NCI-H1436 (cell line): ENCODE measurements at places on chromosomes 7 and 10.

GRCh38 chr7:14841869-14842268, 60.7 kb downstream of the DGKB start:
- DNase-seq: no peak

DNA sequence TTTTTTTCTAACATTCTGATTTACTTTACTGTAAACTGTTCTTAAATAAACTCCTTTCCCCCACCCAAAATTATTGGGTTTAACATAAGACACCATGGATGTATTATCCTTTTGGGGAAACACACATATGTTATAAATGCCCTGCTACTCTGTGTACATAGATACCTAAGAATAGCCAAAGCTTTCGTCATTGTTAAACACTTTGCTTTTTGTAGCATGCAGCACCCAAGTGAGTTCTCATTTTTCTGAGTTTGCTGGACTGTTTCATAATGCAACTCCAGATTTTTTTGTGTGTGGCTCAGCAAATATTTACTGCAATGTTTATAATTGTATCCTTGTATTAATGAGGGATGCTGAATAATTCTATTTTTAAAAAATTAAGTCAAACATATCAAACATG, 86.9 kb downstream of the VTI1A start:
- DNase-seq: no peak

DNA sequence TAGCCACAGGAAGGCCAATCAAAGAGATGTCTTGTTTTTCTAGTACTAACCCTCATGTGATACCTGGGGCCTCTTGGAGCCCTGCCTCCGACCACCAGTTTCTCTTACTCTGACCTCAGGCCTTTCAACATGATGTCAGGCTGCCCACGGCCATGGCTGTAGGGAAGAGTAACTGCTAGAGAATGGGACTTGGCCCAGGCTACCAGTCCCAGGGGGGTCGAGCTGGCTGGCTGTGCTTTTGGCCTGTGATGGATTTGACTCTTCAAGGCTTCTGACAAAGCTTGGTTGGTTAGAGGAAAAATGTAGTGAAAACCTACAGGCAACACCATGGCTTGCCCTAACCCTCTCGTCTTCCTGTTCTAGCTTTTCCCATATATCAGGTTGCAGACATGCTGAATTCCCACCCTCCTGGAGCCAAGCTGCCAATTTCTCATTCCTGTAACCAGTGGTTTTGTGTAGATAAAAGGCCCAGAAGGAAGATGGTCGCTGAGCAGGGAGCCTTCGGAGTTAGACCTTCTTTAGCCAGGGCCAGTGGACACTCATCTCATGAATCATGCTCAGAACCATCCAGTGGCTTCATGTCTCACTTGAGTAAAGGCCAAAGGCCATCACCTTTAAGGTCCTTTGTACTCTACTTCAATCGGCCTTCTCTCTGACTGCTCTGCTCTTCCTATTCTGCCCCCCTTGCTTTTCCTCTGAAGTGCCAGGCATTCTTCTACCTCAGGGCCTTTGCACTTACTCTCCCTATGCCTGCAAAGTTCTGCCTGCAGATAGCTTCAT, 19.7 kb downstream of the SUFU start:
- no peak for DNase-seq

DNA sequence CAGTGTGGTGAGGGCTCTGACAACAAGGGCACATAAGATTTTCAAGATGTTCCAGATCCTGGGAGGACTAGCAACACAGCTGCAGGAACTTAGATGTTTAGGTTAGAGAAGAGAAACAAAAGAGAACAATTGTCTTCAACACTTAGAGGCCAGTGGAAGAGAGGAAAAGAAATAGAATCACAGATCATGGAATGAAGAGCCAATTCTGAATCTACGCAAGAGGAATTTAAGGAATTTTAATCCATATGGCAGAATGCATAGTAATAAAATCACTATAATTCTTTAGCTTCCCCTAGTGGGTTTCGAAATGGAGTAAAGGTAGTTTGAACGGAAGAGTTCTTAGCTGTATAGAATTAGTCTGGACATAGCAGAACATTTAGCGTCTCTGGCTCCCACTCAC, 114.6 kb upstream of the LRRTM3 start:
- no peak for DNase-seq

DNA sequence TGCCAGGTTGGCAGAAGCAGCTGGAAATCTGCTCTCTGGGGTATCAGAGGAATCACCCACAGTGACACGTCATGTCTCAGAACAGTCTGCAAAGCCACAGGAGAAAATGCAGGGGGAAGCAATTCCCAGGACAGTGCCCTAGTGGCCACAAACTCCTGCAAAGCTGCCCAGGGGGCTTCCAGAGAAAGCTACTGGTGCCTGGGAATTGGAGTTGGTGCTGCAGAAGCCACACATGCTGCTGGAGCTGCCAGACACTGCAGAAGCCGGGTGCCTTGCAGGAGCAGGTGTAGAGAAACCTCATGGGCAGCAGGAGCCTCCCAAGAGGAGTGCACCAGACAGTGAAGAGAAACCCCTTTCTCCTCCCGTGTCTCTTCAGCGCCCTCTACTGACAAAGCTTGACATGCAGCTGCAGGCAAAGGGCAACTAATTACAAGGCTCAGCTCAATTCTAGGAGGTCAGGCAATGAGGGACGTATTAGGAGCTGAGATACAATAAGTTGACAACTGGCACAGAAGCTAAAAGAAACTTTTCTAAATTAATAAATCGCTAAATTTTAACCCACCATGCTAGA, 30.2 kb upstream of the NUB1 start:
- no peak for DNase-seq

GRCh38 chr7:22647451-22648257, 79.3 kb upstream of the IL6 start:
- no peak for DNase-seq

DNA sequence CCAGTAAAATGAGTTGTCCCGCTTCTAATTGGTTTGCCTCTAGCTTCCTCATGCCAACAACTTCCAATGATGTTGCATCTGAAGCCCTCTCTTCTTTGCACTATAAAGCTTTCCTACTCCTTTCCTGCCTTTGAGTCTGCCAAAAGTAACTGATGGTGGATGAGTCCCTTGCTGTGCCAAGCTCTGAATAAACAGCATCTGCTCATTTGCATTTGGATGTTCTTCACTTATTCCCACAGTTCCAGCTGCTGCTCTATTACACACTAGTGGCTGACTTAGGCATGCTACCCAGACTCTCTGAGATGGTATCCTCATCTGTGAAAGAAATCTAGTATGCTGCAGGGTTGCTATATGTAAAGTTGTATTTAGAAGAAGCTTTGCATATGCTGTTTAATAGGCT, 24.9 kb downstream of the SFR1 start:
- DNase-seq: no peak

DNA sequence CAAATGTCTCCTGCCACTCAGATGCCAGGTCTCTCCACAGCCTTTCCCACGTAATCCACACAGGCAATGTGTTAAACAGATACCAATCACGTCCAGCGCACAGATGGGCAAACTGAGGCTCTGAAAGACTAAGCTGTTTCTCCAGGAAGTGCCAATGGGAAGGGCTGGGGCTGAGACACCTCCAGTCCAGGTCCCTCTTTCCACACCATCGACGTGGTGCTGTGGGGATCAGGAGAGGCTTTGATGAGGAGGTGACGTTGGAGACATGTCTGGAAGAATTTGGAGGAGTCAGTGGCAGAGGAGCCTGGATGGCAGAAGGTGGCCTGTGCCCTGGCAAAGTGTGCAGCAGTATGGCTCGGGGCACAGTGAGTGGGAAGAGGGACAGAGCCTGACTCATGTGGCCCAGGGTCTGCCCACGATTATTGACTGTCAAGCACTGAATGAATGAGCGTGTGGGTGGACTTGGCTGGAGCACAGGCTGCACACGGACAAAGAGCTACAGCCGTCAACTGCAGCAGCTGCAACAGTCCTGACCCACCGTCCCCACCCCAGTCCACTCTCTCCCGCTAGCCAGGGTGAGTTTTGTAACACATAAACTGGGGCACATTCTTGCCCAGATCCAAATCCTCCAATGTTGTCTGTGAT, 40.8 kb upstream of the HSPA12A start:
- DNase-seq: no peak

DNA sequence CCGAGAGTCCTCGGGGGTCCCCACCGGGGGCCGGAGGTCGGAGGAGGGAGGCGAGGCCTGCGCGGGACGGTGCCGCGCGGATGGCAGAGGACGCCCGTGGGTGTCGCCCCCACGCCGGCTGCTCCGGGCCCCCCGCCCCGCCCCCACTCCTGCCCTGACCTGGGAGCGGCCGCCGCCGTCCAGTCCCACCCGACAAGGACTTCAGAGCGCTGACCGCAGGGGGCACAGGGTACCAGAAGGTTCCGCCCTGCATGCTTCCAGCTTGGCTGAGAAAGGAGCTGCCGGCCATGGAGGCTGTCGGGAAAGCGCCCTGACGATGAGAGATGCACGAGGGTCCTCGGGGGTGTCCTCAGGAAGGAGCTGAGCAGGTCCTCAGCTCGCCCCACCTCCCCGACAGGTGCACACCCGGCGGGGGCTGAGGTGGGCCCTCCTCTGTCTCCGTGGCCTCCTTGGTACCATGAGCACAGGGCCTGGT, 57.0 kb upstream of the DNAJB6 start:
- DNase-seq: no peak

DNA sequence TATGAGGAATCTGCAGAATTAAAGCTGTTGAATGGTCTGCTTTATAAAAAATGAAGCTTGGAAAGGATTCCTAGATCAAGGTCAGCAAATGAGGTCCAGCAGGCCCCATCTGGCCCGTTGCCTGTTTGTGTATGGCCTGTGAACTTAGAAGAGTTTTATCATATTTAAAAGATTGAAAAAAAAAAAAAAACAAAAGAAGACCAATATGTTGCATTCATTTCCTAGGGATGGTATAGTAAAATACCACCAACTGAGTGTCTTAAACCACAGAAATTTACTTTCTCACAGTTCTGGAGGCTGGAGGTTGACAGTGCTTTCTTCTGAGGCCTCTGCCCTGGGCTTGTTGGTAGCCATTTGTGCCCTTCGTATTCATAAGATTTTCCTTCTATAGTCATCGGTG, 109.2 kb downstream of the PPP1R3A start:
- no peak for DNase-seq

DNA sequence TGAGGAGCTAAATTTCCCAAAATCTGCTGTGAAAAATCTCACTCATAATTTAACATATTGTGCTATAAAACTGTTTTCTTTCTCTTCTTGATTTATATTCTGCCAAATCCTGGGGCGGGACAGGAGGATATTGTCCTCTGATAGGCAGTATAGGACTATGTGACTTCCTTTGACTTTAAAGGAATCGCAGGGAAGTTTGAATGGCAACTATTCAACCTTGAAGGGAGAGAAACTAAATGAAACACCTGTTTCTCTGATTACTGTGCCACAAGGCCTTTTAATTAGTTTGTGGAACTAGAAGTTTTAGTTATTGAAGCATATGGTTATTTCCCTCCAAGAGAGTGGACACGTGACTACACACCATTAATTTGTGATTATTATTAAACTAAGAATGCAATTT, 607.4 kb downstream of the GATA3 start:
- no peak for DNase-seq

DNA sequence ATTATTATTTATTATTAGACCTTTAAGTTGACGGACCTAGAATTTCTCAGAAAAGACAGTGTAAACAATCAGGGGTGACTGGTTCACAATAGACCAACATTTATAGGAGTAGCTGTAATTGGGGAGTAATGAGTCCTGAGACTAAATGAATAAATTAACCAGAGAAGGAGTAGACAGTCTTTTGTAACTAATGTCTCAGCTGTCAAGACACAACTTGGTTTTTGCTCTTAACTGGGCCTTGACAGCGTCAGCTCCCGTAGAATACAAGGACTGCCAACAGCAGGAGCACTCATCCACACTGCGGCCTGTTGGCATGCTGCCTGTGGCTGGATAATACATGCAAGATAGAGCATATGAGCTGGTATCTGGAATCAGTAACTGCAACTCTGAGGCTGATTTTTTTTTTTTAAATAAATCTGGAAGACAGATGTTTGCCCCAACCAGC, 123.9 kb downstream of the CACNA2D1 start:
- DNase-seq: peak; percentile 74

- no peak for DNase-seq
Measured at GRCh38 chr7:99739699-99740572, 4.9 kb upstream of the CYP3A7 start.

DNA sequence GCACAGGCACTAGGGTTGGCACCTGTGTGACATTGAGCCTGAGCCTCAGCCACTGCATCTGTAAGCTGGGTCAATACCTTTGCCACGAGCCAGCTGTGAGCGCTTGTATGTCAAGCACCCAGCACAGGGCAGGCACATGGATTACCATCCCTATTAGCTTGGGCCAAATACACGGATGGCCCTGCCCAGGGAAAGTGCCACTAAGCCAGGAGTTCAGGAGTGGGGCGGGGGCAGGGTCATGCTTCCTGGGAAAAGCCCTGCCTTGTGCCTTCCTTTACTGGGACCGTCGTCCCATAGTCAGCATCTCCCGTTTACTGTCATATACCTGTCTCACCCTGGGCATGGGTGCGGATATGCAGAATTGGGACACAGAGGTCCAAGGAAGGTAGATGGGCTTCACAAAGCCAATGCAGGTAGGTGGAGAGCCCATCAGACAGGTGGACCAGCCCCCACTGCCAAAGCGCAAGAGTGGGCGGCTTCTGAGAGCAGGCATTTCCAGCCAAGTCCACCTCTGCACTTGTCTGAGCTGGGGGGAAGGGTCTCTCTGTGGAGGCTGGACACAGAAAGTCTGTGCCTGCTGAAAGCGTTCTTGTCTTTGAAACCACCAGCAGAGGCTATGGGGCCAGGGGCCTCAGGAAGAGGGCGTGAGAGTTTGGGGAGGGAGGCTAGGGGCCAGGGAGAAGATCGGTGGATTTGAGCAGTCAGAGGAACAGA, 72.6 kb downstream of the VWA2 start:
- DNase-seq: no peak

DNA sequence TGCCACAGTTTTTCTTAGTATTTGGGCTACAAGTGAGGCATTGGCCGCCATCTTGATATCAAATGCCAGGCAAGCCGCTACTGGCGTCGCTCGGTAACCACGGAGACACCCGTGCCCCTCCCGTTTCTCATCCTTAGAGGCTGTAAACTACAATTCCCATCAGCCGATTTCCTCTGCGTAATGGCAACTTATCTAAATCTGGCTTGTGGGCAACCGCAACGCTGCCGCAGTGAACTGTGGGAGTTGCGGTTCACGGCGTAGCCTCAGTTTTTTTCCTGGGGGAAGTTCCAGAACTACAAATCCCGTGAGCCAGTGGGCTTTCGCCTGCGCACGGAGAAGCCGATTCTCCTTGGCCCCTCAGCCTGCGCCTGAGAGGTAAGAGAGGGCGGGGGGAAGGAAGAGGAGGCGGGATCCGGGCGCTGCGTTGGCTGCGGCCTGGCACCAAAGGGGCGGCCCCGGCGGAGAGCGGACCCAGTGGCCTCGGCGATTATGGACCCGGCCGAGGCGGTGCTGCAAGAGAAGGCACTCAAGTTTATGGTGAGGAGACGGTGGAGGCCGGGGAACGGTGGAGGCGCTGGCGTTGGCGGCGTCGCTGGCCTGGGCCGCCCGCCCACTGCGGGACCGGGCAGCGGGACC, at the start of gene BTRC:
BTRC (plus strand) TSS at position 474 of the 636 bp plus-strand sequence; CDS start at position 490, 16 bp downstream.
- peak; percentile 98 for DNase-seq
